Uterus (tissue), 4 donors: ENCODE measurements at places on chromosomes 13 and 19. TPM values are rescaled to one million over a fixed set of nuclear protein-coding genes. Genes with fewer than 3 reads are reported as not detected.

DNA sequence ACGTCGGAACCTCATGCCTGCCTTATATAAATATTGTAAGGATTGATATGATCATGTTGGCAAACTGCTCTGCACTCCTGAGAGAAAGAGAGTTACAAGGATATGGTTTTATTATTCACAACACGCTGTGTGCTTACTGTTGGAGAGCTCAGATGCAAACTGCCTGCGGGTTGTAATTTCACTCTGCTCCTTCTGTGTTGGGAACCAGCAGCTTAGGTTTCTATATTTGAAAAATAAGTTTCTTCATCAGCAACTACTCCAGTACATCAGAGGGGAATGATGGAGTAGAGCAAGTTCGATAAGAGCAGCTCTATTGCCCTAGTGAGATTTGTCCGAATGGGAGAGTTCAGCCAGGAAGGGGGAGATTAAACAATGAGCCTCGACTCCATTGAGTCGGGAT is 106.9 kb upstream of the UBL3 start:
- H3K4me3 ChIP-seq = no peak overlapping the region
- H3K27ac ChIP-seq = no peak overlapping the region
- DNase-seq = no peak
- no peaks in the 10 kb centered on the region for H3K36me3 ChIP-seq
- H3K27me3 ChIP-seq = no peaks in the 10 kb centered on the region
- no peaks in the 10 kb centered on the region for H3K4me1 ChIP-seq

The KLK11 gene
- not detected for total RNA-seq

DNA sequence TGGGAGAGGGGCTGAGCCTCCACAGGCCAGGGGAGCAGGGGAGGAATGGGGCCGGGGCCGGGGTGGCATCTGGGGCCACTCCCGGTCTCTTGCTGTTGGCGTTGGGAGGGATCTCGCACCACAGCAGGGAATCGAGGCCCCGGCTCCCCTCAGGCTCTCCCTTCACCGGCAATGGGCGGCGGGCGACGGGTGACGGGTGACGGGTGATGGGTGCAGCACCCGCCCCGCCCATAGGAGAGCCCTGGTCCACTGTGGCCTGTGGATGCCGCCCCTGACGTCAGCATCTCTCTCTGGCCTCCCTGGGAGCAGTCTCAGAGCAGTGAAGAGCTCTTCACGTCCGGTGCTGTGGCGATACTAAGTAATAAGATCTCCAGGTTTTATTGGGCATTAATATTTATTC is 133.6 kb downstream of the KDM4B start:
- no peak overlapping the region for H3K4me3 ChIP-seq
- no peaks in the 10 kb centered on the region for H3K4me1 ChIP-seq
- DNase-seq = no peak
- no peaks in the 10 kb centered on the region for H3K36me3 ChIP-seq

DNA sequence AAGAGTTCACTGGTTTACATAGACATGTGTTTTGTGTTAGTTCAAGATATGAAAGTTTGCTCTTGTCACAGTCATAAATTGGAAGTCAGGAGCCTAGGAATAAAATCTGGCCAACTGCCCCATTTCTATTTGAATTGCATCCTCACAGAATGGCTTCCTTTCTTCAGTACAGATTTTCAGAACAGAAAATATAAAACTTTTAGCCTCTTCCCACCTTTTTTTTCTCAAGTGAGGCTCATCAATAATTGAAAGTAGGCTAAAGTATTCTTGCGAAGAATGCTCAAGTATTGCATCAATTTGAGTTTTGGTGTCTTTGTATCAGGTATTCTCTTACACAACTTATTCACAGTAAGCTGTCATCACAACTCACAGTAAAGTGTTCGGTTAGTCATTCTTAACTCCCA is 802.7 kb downstream of the PCDH9 start:
- no peak overlapping the region for H3K4me3 ChIP-seq
- H3K36me3 ChIP-seq = no peaks in the 10 kb centered on the region
- no peak for DNase-seq
- no peaks in the 10 kb centered on the region for H3K27me3 ChIP-seq

GRCh38 chr13:72823724-72824123 is 41.8 kb downstream of the PIBF1 start:
- H3K4me1 ChIP-seq = no peaks in the 10 kb centered on the region
- DNase-seq = no peak
- no peaks in the 10 kb centered on the region for H3K27me3 ChIP-seq
- no peaks in the 10 kb centered on the region for H3K36me3 ChIP-seq
- H3K27ac ChIP-seq = no peak overlapping the region

The JAK3 gene
- under 0.01 TPM for total RNA-seq

The CARM1 gene
- 6.4 TPM for total RNA-seq

DNA sequence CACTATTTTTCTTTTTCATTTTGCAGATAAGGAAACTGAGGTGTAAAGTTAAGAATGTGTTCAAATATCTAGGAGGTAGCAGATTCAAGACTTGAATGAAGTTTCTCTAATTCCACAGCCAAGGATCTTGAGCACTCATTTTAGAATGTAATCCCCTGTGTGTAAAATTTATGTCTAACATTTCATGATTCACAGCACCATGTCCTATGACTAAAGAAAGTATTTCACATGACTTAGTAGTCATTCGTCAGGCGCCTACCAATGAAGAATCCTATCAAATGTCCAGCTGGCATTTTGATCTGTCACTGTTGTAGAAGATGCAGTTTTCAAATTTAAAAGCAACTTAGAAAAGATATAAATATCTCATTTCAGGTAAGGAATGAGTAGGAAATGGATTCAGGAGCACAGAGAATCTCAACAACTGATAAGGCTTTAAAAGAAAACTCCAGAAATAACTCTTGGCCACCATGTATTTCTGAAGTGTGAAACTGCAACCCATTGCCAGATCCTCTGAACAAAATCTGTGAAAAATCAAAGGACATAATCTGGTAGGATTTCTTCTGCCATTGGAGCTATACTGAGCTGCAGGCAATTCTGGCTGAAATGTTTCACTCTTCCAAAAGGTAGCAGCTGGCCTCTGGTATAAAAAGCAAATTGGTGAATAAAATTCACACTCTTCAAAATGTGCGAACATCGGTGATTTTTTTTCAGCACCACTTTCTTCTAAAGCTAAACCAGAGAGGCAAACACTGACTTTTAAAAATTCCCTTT is 92.2 kb downstream of the DCLK1 start:
- no peak overlapping the region for H3K27ac ChIP-seq
- no peaks in the 10 kb centered on the region for H3K4me1 ChIP-seq
- DNase-seq = no peak
- no peaks in the 10 kb centered on the region for H3K36me3 ChIP-seq

GRCh38 chr19:55031178-55031577 is 6.9 kb downstream of the GP6 start:
- no peaks in the 10 kb centered on the region for H3K36me3 ChIP-seq
- no peaks in the 10 kb centered on the region for H3K4me1 ChIP-seq
- no peak for DNase-seq
- H3K27ac ChIP-seq = no peak overlapping the region
- no peaks in the 10 kb centered on the region for H3K27me3 ChIP-seq
